Stimulated activated CD4-positive, alpha-beta T cell treated with anti-CD3 and anti-CD28 coated beads, Interleukin-1b, Interleukin-23, amount 100 ng/mL, for 4 hours (primary cell): ENCODE measurements at places on chromosomes 16 and 17.

DNA sequence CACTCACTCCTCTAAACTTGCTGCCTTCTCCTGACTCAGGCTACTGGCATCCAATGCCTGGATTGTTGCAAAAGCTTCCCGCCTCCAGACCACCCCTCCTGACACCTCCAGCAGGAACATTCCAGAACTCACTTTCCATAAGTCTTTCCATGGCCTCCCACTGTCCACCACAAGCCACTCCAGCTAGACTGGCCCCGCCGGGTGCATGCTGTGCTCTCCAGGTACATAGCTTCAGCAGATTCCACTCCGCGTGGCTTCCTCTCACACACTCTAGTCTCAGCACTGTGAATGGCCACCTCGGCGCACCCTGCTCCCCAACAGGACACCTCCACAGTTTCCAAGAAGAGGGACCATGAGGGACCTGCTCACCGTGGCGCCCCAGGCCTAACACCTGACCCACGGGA, 25.9 kb upstream of the FAAP100 start:
- no peak for DNase-seq

- no peak for DNase-seq
These were observed 15.5 kb upstream of the SLC4A1 start for GRCh38 chr17:44283344-44284023.

- DNase-seq = no peak
These were observed 57.5 kb upstream of the CLEC19A start for GRCh38 chr16:19228052-19228451.

GRCh38 chr17:19719355-19720209, 3.2 kb upstream of the SLC47A2 start:
- no peak for DNase-seq

GRCh38 chr17:9886141-9886930, 18.7 kb downstream of the RCVRN start:
- no peak for DNase-seq

GRCh38 chr17:81094509-81095382, 59.8 kb downstream of the BAIAP2 start:
- DNase-seq = peak; percentile 65

DNA sequence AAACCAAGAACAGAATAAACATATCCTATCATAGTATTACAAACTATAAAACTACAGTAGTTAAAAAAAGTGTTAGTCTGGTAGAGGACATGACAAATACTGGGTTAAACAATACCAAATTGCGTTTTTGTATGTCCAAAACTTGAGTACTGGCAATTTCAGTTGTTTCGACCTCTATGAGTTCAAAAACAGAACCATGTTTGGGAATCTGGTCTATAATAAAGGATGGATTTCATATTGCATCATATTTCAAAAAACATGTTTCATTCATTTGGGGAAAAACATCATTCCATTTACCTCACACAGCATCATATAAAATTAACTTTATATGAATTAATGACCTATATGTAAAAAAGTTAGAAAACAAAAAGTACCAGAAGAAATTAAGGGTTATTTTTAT, 81.8 kb downstream of the TRIM37 start:
- DNase-seq = no peak

- no peak for DNase-seq
These were observed 10.5 kb upstream of the CCDC182 start for GRCh38 chr17:57755480-57756070.

DNA sequence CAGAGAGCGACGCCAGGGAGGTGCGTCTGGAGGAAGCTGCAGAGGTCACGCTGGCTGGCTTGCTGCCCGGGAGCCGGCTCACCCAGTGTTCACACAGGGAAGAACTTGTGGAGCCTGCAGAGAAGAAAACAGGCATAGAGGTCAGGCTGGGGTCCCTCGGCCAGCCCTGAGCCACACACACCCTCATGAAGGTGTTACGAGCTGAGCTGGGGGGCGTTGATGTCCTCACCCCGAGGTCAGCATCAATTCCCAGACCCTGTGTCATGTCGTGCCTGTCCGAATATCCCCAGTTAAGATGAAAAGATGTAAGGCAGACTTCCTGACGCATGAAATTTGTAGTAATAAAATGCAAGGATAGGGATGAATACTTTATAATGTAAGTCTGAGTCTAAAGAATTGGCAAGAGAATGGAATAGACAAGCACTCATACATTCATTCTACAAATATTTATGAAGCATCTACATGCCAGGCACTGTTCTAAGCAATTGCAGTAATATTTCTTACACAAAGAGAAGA, 77.1 kb downstream of the USP31 start:
- no peak for DNase-seq

DNA sequence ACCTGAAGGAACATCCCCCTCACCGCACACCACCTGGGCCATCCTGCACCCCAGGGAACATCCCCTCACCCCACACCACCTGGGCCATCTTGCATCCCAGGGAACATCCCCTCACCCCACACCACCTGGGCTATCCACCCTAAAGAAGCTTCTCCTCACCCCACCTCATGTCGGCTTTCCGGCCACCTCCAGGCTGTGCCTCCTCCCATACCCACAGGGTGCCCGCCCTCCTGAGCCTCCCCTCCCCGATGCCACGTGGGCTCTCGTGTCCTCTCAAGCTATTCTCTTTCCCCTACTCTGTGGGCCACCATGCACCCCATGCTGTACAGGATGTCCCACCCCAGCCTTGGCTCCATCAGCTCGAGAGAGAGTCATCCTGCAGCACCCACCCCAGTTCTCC, 18.0 kb downstream of the MYLK3 start:
- DNase-seq = no peak

GRCh38 chr17:4766723-4767122, 5.0 kb upstream of the TM4SF5 start:
- DNase-seq = no peak

DNA sequence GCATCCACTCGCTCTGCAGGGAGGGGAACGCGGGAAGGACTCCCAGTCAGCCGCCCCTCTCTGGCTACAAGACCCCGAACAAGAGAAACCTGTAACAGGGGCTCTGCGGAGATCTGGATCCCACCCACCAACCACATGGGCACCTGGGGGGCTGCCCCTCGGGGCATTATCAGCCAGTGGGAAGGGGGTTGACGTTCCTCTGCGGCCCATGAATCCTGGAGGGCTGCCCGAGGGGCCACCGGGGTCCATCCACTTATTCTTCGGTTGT, 1.8 kb upstream of the PCGF2 start:
- no peak for DNase-seq

GRCh38 chr17:8285270-8286181, 2.9 kb upstream of the RANGRF start:
- DNase-seq = no peak

DNA sequence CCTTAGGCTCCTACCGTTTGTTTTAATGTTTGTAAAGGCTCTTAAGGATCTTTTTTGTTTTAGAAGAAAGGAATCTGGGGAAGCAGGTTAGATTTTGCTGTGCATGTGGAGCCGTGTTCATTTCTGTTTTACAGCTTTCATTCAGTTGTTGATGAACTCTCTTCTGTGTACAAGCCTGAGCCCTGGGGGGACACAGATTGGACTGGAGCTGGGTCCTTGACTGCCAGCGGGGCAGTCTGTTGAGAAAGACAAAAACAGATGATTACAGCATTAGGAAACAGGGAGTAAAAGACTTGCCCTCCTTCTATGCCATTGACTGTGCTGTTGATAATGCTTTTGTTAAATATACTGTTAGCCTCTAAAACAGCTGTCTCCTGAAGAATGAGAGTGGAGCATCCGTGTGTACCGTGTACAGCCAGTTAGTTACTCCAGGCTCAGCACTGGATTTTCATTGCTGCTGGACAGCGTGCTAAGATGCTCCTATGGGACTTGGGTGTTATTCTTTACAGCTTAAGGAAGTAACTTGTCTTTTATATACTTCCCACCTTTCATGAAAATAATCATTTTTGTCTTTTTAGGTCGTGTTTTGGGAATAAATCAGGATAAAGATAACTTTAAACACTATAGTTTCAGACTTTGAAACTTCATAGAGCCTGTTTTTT, 3.2 kb downstream of the MAP1LC3B start:
- DNase-seq = no peak

- DNase-seq = no peak
These were observed 21.9 kb downstream of the CPPED1 start for GRCh38 chr16:12781777-12782176.

- no peak for DNase-seq
These were observed 17.4 kb upstream of the ERN1 start for GRCh38 chr17:64147110-64148016.

DNA sequence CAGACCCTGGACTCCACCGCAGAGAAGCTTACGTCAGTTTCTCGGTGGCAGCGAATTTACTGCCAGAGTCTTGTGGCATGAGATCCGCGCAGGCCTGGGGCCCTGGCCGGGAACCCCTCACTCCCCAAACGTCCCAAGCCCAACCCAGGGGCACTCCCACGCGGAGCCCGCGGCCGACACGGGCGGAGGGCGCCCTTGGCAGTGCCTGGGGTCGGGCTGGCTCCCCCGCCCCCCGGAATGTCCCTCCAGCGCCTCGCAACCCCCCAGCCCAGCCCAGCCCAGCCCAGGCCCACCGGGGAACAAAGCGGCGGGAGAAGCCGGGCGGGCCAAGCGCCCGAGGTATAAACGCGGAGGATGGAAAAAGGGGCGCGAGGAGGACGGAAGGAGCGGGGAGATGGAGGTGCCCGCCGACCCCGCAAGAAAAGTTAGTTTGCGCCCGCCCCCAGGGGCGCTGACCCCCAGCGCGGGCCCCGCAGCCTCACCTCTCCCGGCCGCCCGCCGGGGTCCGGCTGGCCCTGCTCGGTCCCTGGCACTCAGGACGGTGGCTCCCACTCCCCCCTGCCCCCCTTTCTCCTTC, 330 bp downstream of the CASKIN2 start:
- no peak for DNase-seq

- DNase-seq = no peak
These were observed 361.5 kb downstream of the SNX29 start for GRCh38 chr16:12337871-12338655.

DNA sequence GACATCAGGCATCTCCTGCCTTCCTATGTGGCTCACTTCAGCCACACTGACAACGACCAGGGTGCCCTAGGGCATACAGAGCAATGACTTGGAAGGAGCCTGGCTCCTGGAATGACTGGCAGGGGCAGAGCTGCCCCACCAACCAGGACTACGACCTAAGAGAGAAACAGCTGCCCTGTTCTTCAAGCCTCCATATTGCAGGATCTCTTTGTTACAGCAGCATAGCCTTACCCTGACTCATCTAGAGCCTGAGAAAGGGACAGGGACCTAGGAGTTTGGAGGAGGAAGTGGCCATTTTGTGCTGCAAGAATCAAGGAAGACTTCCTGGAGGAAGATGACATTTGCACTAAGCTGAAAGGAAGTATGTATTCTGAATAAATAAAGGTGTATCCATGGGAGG, 49.6 kb downstream of the GSG1L start:
- no peak for DNase-seq
